ENCODE measurements at places on chromosomes 1 and 21. TPM values are rescaled to one million over a fixed set of nuclear protein-coding genes. Genes with fewer than 3 reads are reported as not detected.

Gene LAMTOR2
- 29.8 TPM for total RNA-seq

Gene HIVEP3
- 9.5 TPM for total RNA-seq

Gene B3GALT2
- not detected for total RNA-seq

Gene GPR3
- 2.0 TPM for total RNA-seq

Gene NOS1AP
- not detected for total RNA-seq

Gene OR2M3
- not detected for total RNA-seq

Gene LCE6A
- not detected for total RNA-seq

Gene OR2AK2
- not detected for total RNA-seq

Gene STYXL2
- total RNA-seq = not detected

Gene TMEM269
- not detected for total RNA-seq

Gene PCSK9
- total RNA-seq = 0.03 TPM

Gene RAB25
- not detected for total RNA-seq

Gene OLIG2
- 1.3 TPM for total RNA-seq

Gene TRIM17
- total RNA-seq = not detected

Gene PHTF1
- 93.0 TPM for total RNA-seq

Gene POLR3GL
- total RNA-seq = 9.0 TPM

Gene B3GALT5
- total RNA-seq = 0.57 TPM

Gene VTCN1
- total RNA-seq = not detected

Gene CSMD2
- total RNA-seq = 3.8 TPM

Gene CDC7
- total RNA-seq = 26.2 TPM

Gene DDR2
- total RNA-seq = 23.9 TPM

Gene GUCA2A
- not detected for total RNA-seq

Gene OPTC
- not detected for total RNA-seq

Gene C1orf53
- 28.6 TPM for total RNA-seq

Gene SFN
- 1.8 TPM for total RNA-seq

Gene SPTA1
- 0.06 TPM for total RNA-seq

Gene LDLRAD1
- total RNA-seq = not detected

Gene PLA2G4A
- 20.7 TPM for total RNA-seq
